ENCODE measurements at places on chromosomes 12 and 14.
A peak's percentile ranks its signal among the peaks of the same experiment; 100 is the strongest.

DNA sequence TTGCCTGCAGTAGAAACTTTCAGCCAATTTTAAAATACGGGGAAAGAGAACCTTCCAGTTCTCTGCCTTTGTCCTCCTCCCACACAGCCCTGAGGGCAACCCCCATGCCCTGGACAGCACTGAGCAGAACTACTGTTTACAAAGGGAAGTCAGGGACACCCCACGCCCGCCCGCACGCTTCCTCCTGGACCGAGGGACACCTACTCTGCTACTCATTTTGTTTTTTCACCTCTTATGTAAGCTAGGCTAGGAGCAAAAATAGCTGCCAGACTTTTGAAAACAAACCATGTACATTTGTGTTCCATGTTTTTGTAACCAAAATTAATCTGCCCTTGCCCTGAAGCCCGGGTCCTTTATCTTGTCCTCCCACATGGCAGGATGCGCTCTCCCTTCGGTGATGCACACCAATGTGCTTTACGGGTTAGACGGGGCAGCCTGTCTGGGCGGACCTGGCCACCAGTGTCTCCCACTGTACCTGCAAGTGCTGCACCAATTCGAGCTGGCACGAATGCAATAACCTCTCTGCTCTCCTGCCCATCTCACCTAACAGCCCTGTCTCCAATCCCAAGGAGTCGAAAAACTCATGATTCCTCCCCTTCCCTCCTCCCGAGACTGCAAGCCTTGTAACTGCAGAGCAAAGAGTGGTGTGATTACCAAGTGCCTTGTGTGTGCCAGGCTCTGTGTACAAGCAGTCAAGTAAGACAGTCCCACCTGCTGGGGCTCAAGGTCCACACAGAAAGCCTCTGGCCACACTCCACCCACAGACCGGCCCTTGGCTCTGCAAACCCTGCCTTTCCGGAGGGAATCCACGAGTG lies 85.2 kb downstream of the CCDC88C start:
- H3K4me3 ChIP-seq = no peak overlapping the region
- no peaks in the 10 kb centered on the region for H3K27me3 ChIP-seq
- DNase-seq = no peak
- peaks cover 3% of the 10 kb centered on the region for H3K4me1 ChIP-seq
- no peak overlapping the region for H3K27ac ChIP-seq

- peak overlapping the region; percentile 85 for H3K27ac ChIP-seq
- peaks cover 3% of the 10 kb centered on the region for H3K4me1 ChIP-seq
- H3K36me3 ChIP-seq = no peaks in the 10 kb centered on the region
- DNase-seq = no peak
- peak overlapping the region; percentile 97 for H3K4me3 ChIP-seq
Measured at GRCh38 chr14:55026441-55026792, 482 bp downstream of the WDHD1 start.

DNA sequence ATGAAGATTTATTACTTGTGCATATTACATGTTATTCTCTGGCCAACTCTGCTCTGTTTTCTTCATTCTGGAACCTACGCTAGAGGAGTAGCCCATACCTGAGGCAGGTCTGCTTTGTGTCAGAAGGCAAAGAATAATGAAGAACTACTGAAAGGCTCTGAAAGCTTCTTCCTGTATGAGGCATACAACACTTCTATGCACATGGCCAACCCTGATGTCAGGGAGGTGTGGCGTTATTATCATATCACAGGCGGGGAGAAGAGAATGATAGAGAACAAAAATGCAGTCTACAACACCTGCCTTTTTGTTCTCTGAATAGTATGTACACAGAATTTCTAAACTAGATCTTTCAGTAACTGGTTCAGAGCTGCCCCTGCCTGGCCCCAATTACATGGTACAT lies 32.5 kb upstream of the CRY1 start:
- no peaks in the 10 kb centered on the region for H3K36me3 ChIP-seq
- H3K27ac ChIP-seq = no peak overlapping the region
- DNase-seq = no peak
- H3K27me3 ChIP-seq = no peaks in the 10 kb centered on the region
- no peaks in the 10 kb centered on the region for H3K4me1 ChIP-seq

DNA sequence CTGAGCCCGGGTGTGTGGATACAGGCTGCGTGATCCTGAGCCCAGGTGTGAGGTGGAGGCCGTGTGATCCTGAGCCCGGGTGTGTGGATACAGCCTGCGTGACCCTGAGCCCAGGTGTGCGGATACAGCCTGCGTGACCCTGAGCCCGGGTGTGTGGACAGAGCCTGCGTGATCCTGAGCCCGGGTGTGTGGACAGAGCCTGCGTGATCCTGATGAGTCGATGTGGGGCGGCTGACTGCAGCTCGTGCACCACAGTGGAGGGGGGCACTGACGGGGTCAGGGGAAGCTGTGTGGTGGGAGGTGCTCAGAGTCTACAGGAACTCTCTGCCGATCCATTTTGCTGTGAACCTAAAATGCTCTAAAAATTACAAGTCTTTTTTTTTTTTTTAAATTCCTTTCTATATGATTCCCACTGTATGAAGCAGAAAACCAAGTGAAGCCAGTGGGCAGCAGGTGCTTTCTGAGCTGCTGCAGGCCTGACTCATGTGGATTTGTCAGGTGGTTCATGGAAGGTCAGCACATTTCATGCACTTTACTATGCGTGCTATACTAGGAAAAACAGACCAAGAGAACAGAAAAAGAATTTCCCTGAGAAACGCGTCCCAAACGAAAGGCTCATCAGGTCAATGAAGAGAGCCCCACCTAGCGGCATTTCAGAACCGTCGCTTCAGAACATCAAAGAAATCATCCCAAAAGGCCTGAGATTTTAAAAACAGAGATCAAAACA lies 19.3 kb downstream of the BRF1 start:
- peaks cover 38% of the 10 kb centered on the region for H3K36me3 ChIP-seq
- H3K4me1 ChIP-seq = peaks cover 17% of the 10 kb centered on the region
- no peak for DNase-seq
- no peaks in the 10 kb centered on the region for H3K27me3 ChIP-seq
- no peak overlapping the region for H3K4me3 ChIP-seq

GRCh38 chr12:90017316-90017715 lies 308.7 kb upstream of the ATP2B1 start:
- no peak for DNase-seq
- no peaks in the 10 kb centered on the region for H3K36me3 ChIP-seq
- no peaks in the 10 kb centered on the region for H3K4me1 ChIP-seq
- no peak overlapping the region for H3K4me3 ChIP-seq
- H3K27me3 ChIP-seq = no peaks in the 10 kb centered on the region

GRCh38 chr14:61720294-61720661 lies 25.0 kb downstream of the HIF1A start:
- no peak overlapping the region for H3K4me3 ChIP-seq
- peaks cover 46% of the 10 kb centered on the region for H3K36me3 ChIP-seq
- H3K27me3 ChIP-seq = no peaks in the 10 kb centered on the region
- no peak for DNase-seq
- peaks cover 60% of the 10 kb centered on the region for H3K4me1 ChIP-seq
- peak overlapping the region; percentile 26 for H3K27ac ChIP-seq

GRCh38 chr12:116337312-116337711 lies 59.8 kb upstream of the MED13L start:
- H3K27me3 ChIP-seq = no peaks in the 10 kb centered on the region
- DNase-seq = no peak
- H3K4me1 ChIP-seq = no peaks in the 10 kb centered on the region
- no peak overlapping the region for H3K27ac ChIP-seq
- no peak overlapping the region for H3K4me3 ChIP-seq
- no peaks in the 10 kb centered on the region for H3K36me3 ChIP-seq

GRCh38 chr14:31189346-31190218 lies 18.0 kb downstream of the HECTD1 start:
- no peaks in the 10 kb centered on the region for H3K27me3 ChIP-seq
- no peaks in the 10 kb centered on the region for H3K4me1 ChIP-seq
- H3K36me3 ChIP-seq = no peaks in the 10 kb centered on the region
- no peak overlapping the region for H3K27ac ChIP-seq

- DNase-seq = no peak
- no peaks in the 10 kb centered on the region for H3K27me3 ChIP-seq
- no peak overlapping the region for H3K27ac ChIP-seq
Measured at GRCh38 chr12:18653465-18653864, 84.3 kb downstream of the PLCZ1 start.

DNA sequence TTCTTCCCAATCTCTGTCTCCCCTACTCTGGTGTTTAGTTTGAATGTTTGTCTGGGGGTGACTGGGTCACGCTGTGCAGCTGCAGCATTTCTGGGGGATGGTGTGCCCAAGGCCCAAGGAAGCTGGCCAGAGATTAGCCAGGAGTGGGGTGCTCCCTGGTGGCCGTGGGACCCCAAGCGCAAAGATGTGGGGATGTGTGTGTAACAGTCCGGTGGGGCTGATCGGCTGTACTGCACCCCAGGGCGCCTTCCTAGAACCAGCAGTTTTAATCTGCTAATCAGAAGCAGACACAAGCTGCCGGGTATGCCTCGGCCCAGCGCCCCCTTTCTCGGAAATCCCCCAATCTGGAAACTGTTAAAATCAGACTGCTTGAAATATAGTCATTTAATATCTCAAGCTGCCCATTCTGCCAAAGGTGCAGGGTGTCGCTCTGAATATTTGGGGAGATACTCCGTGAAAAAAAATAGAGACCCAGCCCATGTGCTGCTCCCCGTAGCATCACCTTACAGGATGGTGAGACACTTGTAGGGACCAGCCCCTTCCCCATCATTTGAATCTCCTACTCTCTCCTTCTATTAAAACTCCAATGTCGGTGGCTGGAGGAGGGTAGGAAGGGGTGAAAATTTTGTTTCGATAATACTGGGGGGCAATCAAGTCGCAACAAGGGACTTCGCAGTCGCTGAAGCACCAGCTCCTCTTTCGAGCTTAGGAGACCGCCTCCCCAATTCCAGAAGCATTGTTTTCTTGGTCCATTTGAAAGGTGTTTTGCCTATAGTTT lies 4.3 kb downstream of the HOXC9 start:
- no peak overlapping the region for H3K27ac ChIP-seq
- H3K36me3 ChIP-seq = no peaks in the 10 kb centered on the region
- H3K4me1 ChIP-seq = peaks cover 26% of the 10 kb centered on the region
- peaks cover 100% of the 10 kb centered on the region for H3K27me3 ChIP-seq
- no peak overlapping the region for H3K4me3 ChIP-seq
- no peak for DNase-seq

DNA sequence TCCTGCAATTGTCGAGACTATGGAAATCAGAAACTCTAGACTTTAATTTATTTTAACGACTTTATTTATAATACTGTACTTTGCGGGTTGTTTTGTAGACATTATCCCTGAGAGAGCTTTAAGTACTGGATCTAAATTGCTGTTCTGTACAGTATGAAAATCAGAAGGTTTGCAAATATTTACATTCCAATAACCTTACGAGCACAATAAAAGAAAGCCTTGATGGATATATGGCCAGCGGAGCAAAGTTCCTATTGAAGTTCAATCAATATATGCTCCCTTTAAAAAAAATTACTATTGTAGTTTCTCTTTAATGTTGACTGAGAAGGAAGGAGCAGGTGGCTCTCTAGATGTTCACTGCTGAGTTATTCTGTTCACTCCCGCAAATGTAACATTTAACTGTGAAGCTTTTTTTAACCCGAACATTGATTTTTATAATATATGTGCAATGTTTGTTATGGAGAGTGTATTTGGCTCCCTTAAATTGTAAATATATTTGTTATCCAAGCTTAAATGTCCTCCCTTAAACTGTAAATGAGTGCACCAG lies 235.3 kb downstream of the PLCZ1 start:
- DNase-seq = no peak
- H3K4me1 ChIP-seq = no peaks in the 10 kb centered on the region
- H3K27me3 ChIP-seq = no peaks in the 10 kb centered on the region
- H3K27ac ChIP-seq = no peak overlapping the region
- H3K4me3 ChIP-seq = no peak overlapping the region
- H3K36me3 ChIP-seq = peaks cover 22% of the 10 kb centered on the region

DNA sequence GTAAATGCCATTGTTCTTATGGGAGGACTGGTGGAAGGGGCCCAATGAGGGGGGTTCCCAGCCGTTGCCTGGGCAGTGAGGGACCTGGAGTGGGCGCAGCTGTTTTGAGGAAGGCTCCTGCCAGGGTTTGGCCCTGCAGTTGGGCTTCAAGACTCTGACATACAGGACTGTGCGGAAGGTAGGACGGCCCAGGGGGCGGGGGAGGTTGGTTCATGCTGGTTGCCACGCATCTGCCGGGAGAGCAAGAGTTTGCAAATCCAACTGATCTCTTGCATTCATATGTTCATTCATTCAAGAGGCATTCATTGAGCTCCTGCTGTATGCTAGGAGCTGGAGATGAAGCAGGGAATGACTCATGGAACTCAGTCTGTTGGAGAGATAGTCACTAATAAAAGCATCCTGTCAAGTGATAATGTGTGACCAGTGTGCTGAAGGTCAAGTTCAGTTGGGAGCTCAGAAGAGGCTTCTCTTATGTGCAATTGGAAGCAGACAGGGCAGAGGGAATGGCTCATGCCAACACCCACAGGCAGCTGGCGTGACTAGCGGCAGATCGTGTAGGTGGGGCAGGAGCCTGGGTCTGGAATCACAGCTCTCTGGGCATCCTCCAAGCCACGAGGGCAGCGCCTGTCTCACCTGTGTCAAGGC lies 7.8 kb downstream of the SH2B3 start:
- H3K36me3 ChIP-seq = no peaks in the 10 kb centered on the region
- no peak for DNase-seq
- peak overlapping the region; percentile 94 for H3K27ac ChIP-seq
- H3K27me3 ChIP-seq = no peaks in the 10 kb centered on the region

- no peak for DNase-seq
- no peak overlapping the region for H3K4me3 ChIP-seq
- no peaks in the 10 kb centered on the region for H3K36me3 ChIP-seq
- no peaks in the 10 kb centered on the region for H3K27me3 ChIP-seq
- no peaks in the 10 kb centered on the region for H3K4me1 ChIP-seq
Measured at GRCh38 chr14:99346470-99347080, 74.6 kb upstream of the BCL11B start.

- no peaks in the 10 kb centered on the region for H3K36me3 ChIP-seq
- no peak overlapping the region for H3K4me3 ChIP-seq
- no peaks in the 10 kb centered on the region for H3K27me3 ChIP-seq
- no peak overlapping the region for H3K27ac ChIP-seq
- no peaks in the 10 kb centered on the region for H3K4me1 ChIP-seq
Measured at GRCh38 chr14:95221531-95221930, 64.2 kb upstream of the DICER1 start.

- H3K27ac ChIP-seq = peak overlapping the region; percentile 82
- H3K4me1 ChIP-seq = peaks cover 68% of the 10 kb centered on the region
Measured at GRCh38 chr14:20489093-20489994, 16.0 kb upstream of the RNASE10 start.

GRCh38 chr12:64480148-64480547 lies 28.2 kb downstream of the TBK1 start:
- H3K4me3 ChIP-seq = no peak overlapping the region
- H3K4me1 ChIP-seq = no peaks in the 10 kb centered on the region
- DNase-seq = no peak
- no peak overlapping the region for H3K27ac ChIP-seq

- H3K36me3 ChIP-seq = no peaks in the 10 kb centered on the region
- peaks cover 4% of the 10 kb centered on the region for H3K4me1 ChIP-seq
- no peak for DNase-seq
- no peak overlapping the region for H3K4me3 ChIP-seq
Measured at GRCh38 chr12:106282457-106283097, 20.0 kb upstream of the TCP11L2 start.

DNA sequence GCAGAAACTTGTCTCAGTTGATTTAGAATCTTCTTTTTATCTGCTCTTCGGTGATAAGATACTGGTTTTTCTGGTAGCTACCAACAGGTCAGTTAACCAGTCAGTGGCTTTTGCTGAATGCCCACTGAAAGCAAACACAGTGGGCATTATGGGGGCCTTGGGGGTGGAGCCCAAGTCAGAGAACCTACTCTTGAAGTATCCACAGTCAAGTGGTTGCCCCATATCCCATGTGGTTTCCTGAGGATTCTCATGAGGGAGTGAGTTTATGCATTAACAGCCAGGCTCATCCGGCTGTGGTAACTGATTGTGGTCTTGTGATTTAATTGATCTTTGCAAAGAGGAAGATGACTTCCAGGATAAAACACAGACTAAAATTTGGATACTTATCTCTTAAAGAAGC lies 83.7 kb downstream of the ST8SIA1 start:
- no peak overlapping the region for H3K4me3 ChIP-seq
- H3K36me3 ChIP-seq = no peaks in the 10 kb centered on the region
- DNase-seq = no peak
